D721Med (cell line): ENCODE measurements at places on chromosomes 13 and 19.

DNA sequence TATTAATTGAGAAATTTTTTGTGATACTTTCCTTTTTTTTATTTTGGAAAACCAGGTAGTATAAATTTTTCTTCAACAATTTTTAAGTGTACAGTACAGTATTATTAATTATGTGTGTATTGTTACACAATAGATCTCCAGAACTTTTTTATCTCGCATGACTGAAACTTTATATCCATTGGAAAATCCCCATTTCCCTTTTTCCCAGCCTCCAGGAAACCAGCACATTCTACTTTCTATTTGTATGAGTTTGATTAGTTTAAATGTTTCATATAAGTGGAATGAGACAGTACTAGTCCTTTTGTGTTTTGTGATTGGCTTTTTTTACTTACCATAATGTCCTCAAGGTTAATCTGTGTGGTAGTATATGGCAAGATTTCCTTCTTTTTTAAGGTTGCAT is 399.5 kb upstream of the ARGLU1 start:
- DNase-seq: no peak

DNA sequence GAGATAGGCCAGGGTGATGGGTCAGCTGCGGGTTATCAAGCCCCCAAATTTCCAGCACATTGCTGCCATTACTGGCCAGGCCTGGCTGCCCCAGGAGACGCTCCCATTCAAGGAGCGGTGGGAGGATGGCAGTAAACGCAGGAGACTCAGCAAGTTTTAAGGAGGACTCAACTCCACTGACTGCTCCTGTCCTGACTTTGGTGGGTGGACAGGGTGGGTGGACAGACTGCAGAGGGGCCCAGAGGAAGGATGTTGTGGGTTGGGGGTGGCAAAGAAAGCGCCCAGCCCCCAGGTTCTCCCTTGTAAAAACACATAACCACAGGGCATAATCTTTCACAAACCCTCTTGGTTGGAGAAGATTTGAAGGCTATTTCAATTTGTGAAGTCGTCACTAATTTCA is 4.4 kb downstream of the GJB6 start:
- DNase-seq: no peak

- DNase-seq: no peak
These were observed 289.4 kb downstream of the FOXO1 start for GRCh38 chr13:40376867-40377535.

- DNase-seq: no peak
These were observed 28.1 kb upstream of the GTF3A start for GRCh38 chr13:27396252-27396846.

DNA sequence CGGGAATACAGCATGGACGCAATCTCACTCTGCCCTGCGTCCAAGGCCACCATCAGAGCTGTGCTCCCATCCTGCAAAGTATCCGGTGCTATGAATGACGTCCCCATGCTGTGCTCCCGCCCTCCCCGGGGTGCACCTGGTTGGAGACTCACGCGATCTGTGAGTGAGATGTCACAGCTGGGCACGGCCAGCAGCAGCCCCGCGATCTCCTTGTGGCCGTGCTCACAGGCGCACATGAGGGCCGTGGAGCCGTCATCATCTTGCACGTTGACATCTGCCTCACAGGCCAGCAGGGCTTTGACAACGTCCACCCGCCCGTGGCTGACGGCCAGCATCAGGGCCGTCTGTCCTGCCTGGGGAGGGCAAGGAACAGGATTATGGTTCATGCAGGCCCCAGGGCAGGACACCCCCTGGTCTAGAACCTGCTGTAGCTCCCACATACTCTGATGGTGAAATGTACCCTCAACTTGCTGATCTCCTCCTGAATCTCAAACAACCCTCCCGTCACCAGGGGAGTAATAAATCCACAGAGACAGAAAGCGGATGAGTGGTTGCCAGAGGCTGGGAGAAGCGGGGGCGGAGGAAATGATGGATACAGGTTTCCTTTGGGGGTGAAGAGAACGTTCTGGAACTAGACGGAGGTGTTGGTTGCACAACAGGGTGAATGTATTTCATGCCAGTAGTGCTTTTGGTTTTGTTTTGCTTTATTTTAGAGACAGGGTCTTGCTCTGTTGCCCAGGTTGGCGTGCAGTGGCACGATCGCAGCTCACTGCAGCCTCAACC is 14.5 kb upstream of the SPC24 start:
- no peak for DNase-seq

DNA sequence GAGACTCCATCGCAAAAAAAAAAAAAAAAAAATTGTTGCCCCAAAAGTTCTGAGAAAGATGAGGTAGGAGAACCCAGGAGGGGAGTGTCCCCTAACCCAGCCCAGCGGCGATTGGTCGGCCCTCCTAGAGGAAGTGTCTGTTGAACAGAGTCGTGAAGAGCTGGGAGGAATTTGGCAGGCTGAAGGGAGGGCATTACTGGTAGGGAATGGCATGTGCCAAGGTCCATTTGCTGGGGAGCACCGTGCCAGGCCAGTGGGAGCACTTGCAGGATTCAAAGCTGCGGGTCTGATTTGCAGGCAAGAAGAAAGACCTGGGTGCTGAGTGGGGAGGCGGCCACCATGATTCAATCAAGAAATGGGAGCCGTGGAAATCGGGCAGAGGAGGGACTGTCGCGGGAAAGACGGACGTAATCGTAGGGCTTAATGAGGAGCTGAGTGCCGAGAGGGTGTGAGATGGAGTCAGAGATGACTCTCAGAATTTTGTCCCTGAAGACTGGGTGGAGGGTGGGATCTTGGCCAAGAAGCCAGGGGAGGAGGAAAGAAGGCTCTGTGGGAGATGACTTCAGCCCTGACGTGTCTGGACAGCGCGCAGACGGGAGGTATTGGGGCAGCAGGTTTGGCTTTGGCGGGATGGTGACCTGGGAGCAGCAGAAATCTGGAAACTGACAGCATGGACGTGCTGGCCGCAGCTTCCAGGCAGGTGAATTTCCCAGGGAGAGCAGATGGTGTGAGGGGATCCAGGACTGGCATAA is 15.4 kb downstream of the CERS4 start:
- DNase-seq: no peak
